Stimulated activated CD4-positive, alpha-beta T cell treated with anti-CD3 and anti-CD28 coated beads, Interleukin-15, amount 100 ng/mL, for 1 hour (primary cell): ENCODE measurements at places on chromosomes 6 and 20.

- DNase-seq, result no peak
Observed at GRCh38 chr6:3232017-3232945, 4.8 kb upstream of the TUBB2B start.

DNA sequence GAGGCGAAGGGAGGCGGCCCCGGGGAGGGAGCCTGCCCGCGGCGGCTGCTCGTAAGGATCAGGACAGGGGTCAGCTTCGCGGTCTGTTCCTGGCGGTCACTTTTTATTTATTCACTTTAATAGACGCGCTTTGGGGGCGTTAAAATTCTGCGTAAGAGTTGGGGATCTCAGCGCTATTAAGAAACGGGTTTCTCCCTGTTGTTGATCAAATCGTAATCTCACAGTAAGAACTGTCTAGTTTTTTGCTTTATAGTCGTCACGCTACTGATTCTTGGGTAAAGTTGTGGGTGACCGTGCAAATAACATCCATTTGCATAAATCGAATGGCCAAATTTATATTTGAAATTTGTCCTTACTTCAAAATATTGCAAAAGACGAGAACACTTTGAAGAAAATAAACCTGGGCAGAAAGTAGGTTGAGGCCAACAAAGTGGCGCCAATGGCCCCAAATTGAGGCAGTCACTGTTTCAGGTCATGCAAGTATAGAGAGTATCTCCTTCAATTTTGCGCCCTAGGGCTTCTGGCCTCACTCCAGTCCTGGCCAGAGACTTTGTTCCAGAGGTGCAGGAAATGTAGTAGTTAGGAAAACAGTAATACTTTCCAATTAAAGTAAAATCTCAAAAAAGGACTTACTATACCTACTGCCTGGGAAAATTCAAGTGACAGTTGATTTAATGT lies 963 bp upstream of the RMND1 start:
- DNase-seq, result no peak

GRCh38 chr20:7980332-7981046 lies 39.1 kb downstream of the TMX4 start:
- no peak for DNase-seq

DNA sequence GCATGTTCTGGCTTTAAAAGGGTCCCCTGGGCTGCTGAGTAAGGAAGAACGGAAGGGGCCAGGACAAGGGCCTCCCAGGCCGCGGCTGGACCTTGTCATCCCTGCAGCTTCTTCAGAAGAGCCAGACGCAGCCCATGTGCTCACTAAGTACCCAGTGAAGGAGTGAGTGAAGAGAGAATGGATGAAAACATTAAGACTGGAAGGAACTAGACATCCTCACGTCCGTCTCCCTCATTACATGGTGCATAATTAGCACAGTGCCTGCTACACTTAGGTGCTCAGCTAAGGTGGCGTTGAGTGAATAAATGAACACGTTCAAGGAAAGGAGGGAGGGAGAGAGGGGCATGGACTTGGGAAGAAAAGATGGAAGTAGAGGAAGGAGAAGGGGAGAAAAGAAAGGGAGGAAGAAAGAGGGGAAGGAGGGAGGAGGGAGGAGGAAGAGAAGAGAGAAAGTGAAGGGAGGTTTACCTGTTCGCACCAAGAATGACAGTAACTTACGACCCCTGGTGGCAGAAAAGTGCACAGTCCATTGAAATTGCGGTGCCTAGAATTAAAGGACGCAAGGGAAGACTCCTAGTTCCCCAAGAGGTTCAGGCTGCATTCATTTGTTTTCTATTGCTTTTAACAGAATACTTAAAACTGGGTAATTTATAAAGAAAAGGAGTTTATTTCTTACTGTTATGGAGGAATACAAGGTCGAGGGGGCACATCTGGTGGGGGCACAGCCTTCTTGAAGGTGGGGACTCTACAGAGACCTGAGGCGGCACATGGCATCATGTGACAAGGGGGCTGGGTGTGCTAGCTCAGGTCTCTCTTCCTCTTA lies 8.0 kb downstream of the TP53RK start:
- DNase-seq, result peak; percentile 39

DNA sequence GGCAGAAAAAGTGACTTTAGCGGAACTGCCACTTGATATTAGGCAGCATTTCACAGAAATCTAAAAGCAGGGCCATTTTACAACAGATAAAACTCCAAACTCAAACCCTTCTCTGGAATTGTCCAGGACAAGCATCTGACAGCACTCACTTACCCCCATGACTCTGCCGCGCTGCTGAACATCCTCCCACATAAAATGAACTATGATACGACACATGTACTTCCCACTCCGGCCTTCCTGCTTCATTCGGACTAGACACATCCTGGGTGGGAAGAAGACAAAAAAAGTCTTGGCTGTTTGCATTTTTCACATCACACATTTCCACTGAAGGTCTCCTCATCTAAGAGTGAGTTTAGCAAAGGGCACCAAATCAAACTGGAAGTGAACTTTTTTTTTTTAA lies 54.8 kb upstream of the FAM83C start:
- DNase-seq, result no peak

DNA sequence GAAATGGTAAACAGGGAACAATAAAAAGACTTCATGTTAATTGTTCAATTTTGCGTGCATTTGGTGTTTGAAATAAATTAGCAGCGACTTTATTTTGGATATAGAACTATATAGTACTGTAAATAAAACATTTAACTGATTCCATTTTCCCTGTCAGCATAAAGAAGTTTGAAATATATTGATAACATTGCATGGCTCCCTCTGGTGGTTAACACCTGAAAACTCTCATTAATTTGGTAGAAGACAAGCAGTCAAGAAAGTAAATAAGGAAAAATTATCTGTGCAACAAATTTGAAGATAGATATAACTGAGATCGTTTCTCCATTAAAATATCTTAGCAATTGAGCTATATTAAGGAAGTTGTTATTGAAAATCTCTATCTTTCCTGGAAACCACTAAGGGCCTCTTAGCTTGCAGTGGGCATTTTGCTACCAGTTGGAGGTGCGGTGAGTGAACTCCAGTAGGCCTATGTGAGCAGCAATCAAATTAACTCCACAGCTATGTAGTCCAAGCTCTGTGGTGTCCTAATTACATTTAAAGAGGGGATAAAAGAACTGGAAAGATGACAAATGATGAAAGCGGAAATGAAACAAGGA lies 435.7 kb upstream of the FKBP1C start:
- DNase-seq, result no peak

DNA sequence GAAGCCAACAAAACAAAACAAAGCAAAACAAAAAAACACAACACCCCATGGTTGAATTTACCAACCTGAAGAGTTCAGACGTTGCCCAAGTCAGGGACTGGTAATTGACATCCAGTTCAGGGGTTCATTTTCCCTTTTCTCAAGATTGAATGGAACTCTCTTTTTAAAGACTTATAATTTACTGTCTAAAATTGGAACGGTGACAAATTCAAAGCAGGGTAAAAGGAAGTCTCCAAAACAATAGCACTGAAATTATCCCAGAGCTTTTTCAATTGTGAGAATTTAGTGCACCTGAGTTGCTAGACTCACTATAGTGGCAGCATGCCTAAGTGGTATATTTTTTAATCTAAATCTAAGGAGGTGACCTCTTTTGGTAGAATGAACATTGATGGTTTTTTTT lies 90.9 kb upstream of the PREP start:
- DNase-seq, result no peak

GRCh38 chr6:53734473-53735299 lies 60.1 kb upstream of the LRRC1 start:
- DNase-seq, result no peak

- DNase-seq, result no peak
Observed at GRCh38 chr6:155528335-155528734, 72.7 kb upstream of the NOX3 start.

GRCh38 chr6:111792241-111792640 lies 81.0 kb downstream of the FYN start:
- DNase-seq, result no peak

- DNase-seq, result peak; percentile 90
Observed at GRCh38 chr20:35447082-35447789, 8.2 kb upstream of the CEP250 start.

GRCh38 chr6:90382760-90383159 lies 86.1 kb upstream of the BACH2 start:
- DNase-seq, result no peak

DNA sequence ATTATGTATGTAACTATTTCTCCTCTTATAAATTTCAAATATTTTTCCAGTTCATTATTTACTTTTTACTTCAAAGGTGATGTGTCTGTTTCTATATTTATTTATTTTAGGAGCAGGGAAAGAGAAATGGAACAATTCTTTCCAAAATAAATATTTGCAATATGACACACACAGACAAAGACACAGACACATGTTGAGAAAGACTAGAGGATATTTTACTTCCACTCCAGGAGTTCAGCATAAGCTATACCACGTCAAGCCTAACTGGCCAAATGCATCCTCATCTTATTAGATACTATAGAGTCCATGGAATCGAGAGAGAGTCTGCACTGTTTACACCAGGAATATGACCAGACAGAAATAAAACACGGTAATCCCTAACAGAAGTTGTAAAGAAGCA lies 13.3 kb downstream of the RALGAPA2 start:
- no peak for DNase-seq

- DNase-seq, result no peak
Observed at GRCh38 chr6:101830501-101831031, 437.1 kb downstream of the GRIK2 start.

- DNase-seq, result no peak
Observed at GRCh38 chr6:7496266-7496875, 45.1 kb upstream of the DSP start.

DNA sequence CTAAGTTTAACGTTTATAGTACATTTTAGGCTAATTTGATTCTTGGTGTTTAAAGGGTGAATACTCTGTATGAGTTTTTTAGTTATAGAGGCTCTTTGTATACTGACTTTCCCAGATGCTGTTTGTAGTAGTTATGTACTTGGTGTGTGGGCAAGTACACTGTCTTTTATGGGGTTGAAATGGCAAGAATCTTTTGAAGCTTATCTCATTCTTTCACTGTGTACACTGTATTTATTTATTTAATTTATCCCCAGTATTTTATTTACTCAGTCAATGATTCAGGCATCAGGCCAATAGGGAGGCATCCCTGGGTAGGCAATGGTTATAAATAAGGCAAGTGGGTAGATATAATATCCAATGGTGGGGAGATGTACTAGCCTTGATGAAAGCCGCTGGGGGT lies 277.0 kb upstream of the PTCHD4 start:
- no peak for DNase-seq
